Dorsolateral prefrontal cortex (tissue), 122 donors: ENCODE measurements at places on chromosomes 5 and 9. TPM values are rescaled to one million over a fixed set of nuclear protein-coding genes. Genes with fewer than 3 reads are reported as not detected.

The ENTREP1 gene
- total RNA-seq, result 20.6 TPM

The PRXL2C gene
- 5.2 TPM for total RNA-seq

The BTNL3 gene
- total RNA-seq, result not detected

The GPR21 gene
- total RNA-seq, result 12.2 TPM

The GGTA1 gene
- total RNA-seq, result 8.6 TPM

The NDUFS6 gene
- total RNA-seq, result 26.8 TPM

The LHX3 gene
- total RNA-seq, result not detected

The SLC34A3 gene
- not detected for total RNA-seq

The EXOSC2 gene
- 29.3 TPM for total RNA-seq

The MARCHF11 gene
- 6.2 TPM for total RNA-seq

The WDR38 gene
- not detected for total RNA-seq

The ANKRD18A gene
- 66.6 TPM for total RNA-seq

The CTSV gene
- 2.9 TPM for total RNA-seq

The ZNG1F gene
- 23.2 TPM for total RNA-seq

The OR2V1 gene
- not detected for total RNA-seq

The PCDHGB7 gene
- 14.5 TPM for total RNA-seq

The GCNT4 gene
- 7.0 TPM for total RNA-seq

The NR5A1 gene
- total RNA-seq, result not detected

The RNF180 gene
- total RNA-seq, result 32.0 TPM

The HTR1A gene
- 8.9 TPM for total RNA-seq

The KCNMB1 gene
- total RNA-seq, result 0.35 TPM

The ALAD gene
- 94.0 TPM for total RNA-seq

The AGXT2 gene
- not detected for total RNA-seq

The TRPM3 gene
- 33.1 TPM for total RNA-seq

The MYMK gene
- not detected for total RNA-seq

The TAF11L14 gene
- not detected for total RNA-seq

The SH3PXD2B gene
- total RNA-seq, result 20.5 TPM

The NCBP1 gene
- 27.8 TPM for total RNA-seq

The RASA1 gene
- total RNA-seq, result 44.7 TPM

The ADAMTS19 gene
- 12.5 TPM for total RNA-seq

The HOMER1 gene
- total RNA-seq, result 63.1 TPM

The UGT3A1 gene
- not detected for total RNA-seq

The PURA gene
- total RNA-seq, result 92.6 TPM

The NRARP gene
- 8.9 TPM for total RNA-seq

The PCDHB4 gene
- total RNA-seq, result 12.4 TPM

The SLC24A2 gene
- 273 TPM for total RNA-seq

The CCNB1 gene
- total RNA-seq, result 14.7 TPM

The ARL14EPL gene
- not detected for total RNA-seq
